ENCODE measurements at places on chromosomes 4 and X.

- peak; percentile 27 for DNase-seq
These were observed at the start of gene SFRP2 for GRCh38 chr4:153788413-153789276. Gene SFRP2 (minus strand): TSS chr4:153789083. CDS start chr4:153788835, 248 bp downstream.

- no peak for DNase-seq
These were observed 6.1 kb downstream of the HOPX start for GRCh38 chr4:56674984-56675383.

DNA sequence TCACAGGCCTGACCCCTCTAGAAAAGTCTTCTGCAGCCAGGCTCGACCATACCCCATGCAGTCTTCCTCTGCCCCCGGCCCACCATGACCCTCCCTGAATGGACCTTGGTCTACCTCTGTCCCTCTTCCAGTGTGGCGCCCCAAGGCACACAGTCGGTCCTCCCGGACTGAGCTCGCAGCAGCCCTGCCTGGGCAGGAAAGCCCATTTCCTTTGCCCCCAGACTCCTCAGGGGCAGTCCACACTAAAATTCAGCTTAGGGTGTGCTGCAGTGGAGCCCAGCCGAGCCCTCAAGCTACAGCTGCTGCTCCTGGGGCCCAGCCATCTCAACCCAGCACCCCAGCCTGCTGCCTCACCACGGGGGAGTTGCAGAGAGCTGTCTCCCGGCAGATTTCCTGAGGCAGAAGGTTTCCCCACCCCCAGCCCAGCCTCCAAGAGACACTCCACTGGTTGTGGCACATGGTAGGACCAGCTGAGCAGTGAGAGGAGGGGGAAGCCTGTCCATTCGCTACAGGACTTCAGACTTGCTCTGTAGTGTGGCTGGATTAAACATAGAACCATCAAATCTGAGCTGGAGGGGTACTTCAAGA lies 37.5 kb upstream of the IQSEC2 start:
- no peak for DNase-seq

GRCh38 chrX:130994671-130995070 lies 63.5 kb upstream of the ARHGAP36 start:
- DNase-seq: no peak

DNA sequence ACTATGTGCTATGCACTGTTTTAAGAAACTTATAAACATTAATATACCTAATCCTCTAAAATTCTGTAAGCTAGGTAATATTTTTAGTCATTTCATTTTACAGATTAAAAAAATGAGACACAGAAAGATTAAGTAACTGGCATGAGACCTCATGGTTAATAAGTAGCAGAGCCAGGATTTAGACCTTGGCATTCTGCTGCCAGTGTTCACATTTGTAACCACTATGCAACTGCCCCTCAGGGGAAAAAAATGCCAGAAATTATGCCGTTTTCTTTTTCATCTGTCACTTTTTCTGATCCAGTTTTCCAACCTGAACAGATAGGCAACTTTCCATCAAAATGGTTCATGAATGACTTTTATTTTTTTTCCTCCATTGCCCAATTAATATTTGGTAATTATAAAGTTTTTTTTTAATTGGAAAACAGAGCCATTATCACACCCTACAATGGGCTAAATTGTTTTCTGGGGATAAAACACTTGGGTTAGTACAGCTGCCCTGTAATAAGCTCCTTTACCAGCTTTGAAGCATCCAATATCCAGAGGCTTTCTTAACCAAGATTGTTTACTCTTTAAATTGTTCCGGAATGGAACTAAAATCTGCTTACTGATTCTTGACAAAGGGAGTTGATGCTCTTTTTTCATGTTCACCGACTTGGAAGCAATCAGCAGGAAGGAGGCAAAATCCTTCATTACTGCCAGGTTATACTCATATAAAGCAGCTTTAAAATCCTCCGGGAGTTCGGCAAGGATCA lies 56.4 kb upstream of the DDX60 start:
- DNase-seq: no peak

DNA sequence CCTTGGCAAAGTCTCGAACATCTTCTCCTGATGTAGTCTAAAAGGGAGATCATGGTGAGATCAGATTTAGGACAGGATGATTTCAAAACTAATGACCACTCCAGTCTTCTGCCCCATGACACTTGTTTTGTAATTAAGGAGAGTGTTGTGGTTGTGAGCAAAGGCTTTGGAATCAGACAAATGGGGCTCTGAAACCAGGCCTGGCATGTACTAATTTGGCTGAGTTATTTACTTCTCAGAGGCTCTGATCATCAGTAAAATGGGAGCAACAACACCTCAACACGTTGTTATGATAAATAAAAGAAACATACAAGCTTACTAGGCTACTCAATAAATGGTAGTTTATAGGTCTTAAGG lies 106.9 kb upstream of the FTHL17 start:
- no peak for DNase-seq

- DNase-seq: no peak
These were observed 68.4 kb upstream of the SCOC start for GRCh38 chr4:140305053-140305452.

- DNase-seq: no peak
These were observed 219.4 kb downstream of the EPHA5 start for GRCh38 chr4:65450899-65451298.

DNA sequence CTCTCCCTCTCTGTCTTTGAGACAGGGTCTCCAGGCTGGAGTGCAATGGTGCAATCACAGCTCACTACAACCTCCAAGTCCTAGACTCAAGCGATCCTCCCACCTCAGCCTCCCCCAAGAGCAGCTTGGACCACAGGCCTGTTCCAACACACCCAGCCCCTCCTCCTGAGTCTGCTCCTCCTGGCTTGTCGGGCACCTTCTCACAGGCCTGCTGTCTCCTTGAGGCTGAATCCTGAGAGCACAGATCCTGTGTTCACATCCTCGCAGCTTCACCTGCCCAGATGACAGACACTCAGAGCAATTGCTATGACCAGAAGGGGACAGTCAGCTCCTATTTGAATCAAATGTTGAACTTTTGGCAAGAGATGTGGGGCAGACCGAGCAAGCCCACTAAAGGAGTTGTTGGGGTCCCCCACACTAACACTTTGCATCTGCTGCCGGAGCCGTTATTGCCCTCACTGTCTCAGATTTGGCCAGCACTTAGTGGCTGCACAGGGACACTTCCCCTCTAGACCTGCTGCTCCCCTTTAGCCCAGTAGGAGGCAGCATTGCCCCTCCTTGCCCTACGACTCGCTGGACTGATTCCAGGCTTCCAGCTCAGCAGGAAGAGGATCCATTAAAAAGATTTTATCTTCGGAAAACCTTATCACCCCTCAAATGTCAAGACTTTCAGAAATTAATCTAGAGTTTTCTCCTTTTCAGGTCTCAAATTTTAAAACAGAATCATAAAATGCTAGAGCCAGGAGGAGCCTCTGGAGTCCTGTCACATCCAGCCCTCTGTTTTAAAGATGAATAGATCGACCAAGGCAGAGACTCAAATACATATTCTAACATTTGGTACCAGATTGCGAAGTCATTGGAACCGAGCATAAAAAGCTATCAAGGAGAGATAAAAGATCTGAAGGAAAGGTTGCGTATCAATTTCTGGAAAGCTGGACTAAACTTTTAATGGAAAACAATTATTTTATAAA lies 113.7 kb downstream of the USP46 start:
- DNase-seq: peak; percentile 55

- no peak for DNase-seq
These were observed 51.5 kb downstream of the DHRSX start for GRCh38 chrX:2449135-2449886.

- no peak for DNase-seq
These were observed 1.3 kb upstream of the ATP10D start for GRCh38 chr4:47483745-47484144.

DNA sequence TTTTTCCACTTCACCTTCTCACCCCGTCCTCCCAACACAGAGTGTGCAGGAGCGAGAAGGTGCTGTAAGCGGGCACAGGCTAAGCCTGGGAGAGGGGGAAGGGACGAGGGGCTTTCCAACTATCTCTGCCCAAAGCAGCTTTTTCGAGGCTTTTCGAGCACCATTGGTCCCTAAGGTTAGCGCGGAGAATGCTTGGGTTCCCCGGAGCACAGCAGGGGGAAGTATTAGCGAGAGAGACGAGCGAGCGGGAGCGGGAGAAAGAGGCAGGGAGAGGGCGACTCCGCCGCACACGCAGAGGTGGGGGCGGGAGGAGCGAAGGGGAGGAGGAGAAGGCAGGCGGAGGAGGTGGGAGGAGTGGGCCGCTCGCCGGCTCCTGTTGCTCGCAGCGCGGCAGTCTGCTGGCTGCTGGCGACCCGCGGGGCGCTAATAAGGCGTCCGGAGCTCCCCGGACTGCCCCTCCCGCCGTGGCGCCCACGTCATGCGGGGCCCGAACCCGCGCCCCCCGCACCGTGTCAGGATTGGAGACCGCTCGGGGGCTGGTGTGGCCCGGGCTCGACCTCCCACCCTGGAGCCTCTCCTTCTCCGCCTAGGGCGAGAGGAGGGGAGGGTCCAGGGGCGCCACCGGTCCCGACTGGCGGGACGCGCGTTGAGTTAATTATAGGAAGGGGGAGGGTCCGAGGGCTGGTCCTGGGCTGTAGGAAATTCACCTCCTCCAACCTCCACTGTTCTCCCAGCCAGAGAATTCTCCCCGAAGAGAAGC lies at the start of gene ADAMTS3:
Gene ADAMTS3, minus strand, starts transcription at position 263 of the 760 bp plus-strand sequence. CDS start 459 bp downstream, outside the sequence.
- DNase-seq: peak; percentile 61

DNA sequence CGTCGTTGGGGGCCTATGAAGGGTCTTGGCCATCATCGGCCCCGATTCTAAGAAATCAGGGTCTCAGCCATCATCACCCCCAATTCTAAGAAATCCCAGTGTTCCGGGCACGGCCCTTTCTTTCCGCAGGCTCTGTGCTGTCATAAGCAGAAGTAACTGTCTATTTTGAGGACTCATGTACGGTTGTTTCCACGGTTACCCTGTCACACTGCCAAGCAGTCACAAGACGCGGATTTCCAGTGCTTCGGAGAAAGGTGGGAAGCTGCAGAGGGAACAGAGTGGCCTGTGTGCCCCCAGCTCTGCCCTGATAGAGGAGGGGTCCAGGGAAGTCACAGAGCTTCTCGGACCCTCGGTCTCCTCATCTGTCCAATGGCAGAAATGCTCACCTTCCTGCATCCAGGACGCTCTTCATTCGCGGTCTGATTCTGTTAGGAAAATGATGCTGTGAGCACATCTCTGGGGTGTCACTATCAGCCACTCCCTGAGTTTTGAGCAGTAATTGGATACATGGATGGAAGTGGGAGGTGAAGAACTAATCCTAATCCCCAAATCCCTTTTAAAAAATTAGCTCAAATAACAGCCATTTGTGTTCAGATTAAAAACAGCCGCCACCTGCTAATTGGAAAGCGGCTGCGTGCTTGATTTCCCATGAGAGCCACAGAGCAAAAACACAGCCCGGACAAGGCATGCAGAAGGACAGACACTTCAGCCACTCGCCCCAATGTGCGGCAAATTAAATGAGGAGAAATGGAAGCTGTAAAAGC lies 73.1 kb downstream of the WFS1 start:
- DNase-seq: peak; percentile 50

GRCh38 chrX:39730662-39731329 lies 367.0 kb downstream of the BCOR start:
- peak; percentile 71 for DNase-seq

DNA sequence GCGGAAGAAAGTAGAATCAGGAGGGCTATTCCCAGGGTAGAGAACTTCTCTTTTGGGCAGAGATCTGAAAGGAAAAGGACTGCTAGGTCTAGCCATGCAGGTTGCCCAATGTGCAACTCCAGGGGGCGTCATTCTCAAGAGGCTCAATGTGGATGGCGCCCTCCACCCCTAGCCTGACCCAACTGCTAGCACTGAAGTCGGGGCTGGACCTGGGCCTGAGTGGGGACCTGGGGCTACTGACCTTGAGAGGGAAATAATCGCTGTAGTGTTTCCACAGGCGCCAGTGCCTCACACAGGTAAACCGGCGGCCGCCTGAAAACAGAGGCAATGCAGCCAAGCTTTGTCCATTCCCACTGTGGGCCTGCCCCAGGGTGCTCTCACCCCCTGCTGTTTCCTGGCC lies 6.1 kb downstream of the AWAT2 start:
- no peak for DNase-seq

DNA sequence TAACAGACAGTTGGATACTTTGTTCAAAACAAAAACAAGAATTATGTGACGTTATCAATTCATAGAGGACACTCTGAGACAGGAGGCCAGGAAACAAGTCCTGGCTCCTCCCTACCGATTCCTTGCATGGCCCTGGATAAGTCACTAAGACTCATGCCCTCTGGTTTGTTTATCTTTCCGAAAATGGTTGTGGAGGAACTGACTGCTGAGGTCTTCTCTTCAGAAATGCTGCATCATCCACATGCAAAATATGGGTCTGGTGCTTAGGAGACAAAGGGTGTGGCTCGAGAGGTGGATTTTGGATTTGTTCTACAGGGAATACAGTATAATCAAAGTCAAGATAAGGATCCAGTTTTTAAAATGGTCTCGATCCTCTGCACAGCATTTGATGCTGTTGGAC lies 130.9 kb downstream of the RELL1 start:
- no peak for DNase-seq

GRCh38 chrX:63818156-63818555 lies 33.1 kb upstream of the ARHGEF9 start:
- no peak for DNase-seq

DNA sequence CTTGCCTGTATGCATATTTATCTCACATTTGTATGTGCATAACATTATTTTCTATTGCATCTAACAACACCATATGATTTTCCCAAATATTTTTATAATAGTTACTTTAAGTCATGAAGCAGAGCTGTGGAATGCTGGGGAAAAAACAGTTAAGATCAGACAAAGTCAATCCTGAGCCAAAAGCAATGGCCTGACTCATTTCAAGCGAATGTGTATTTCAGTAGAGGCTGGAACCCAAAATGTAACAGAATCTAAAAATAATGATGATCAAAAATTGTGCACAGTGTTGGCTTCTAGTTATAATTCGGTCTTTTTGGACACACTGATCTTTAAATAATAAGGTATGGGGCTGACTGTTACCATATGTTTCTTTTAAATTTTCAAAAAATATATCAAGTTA lies 516.2 kb upstream of the ADGRL3 start:
- DNase-seq: no peak

DNA sequence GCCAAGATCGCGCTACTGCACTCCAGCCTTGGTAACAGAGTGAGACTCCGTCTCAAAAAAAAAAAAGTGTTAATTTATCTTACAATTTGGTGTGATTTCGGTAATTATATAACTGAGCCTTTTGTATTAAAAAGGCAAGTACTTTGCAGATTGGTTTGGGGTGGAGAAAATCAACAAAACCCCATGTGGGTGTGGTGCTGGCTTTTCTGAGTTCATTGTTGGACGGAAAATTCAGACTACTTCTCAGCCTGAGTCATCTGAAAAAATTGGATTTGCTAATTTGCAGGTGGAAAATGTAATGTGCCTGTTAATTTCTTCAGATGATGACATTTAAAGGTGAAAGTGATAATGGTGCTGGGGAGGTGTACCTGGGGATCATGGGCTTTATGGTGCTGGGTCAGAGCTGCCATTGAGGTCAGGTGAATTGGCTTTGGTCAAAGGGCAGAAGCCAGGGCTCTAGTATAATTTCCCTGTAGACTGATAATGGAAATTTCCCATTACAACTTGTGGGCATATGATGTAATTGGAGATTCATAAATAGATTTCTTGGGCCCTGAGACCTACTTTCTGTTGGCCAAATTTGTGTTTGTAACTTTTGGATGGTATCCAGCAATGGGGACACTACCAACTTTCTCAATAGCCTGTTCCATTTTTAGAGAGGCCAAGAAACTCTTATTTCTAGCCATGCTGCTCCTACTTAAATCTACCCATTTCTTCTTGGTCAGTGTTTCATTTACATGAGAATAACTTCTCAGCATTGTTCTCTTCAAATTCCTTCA lies 74.3 kb upstream of the TEX13D start:
- no peak for DNase-seq

All from frontal cortex (tissue), 4 donors.